ENCODE measurements at places on chromosomes 12 and 14.

DNA sequence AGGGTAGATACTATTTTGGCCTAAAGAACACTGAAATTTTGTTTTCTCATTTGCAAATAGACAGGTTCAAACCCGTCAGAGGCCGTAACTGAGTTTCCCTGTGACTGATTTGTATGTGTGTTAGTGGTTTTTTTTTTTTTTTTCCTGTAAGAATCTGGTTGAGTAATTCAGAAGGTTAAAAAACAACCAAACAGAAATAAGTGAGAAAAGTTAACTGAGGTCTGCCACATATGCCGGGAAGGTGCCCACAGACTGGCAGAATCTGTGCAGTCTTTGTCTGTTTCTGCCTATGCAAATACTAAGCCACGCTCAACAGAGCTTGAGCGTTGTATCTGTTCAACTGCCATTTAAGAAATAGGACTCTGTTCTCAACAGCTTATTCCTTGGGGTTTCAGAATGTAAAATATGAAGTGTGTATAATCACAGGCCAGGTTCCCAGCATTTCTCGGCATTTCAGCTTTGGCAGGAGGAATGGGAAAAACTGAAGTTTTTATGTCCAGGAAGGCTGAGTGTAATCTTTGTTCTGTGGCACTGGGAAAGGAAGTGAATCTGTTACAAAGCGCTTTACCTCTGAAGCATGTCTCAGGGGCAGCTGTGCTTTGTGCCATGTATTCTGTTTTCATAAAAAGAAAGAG, 181.9 kb downstream of the PRKCH start:
- no peak for DNase-seq

- no peak for DNase-seq
Observed at GRCh38 chr14:84288781-84289180, 1241.2 kb upstream of the FLRT2 start.

DNA sequence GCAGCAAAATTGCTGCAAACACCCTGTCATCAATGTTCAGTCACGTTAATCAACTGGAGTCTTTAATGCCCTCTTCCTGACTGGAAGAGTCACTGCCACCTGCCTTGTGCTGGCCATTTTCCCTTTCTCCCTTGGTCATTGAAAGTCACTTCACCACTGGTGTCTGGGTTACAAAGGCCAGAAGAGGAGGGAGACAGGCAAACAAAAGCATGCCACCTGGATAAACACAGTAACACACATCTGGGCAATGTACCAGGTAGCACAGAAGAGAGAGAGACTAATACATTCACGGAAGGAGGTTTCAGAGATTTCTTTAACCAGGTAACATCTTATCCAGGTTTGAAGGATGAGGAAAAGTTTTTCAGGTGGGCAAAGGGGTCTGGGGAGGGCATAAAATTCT, 32.7 kb downstream of the GPHB5 start:
- no peak for DNase-seq

DNA sequence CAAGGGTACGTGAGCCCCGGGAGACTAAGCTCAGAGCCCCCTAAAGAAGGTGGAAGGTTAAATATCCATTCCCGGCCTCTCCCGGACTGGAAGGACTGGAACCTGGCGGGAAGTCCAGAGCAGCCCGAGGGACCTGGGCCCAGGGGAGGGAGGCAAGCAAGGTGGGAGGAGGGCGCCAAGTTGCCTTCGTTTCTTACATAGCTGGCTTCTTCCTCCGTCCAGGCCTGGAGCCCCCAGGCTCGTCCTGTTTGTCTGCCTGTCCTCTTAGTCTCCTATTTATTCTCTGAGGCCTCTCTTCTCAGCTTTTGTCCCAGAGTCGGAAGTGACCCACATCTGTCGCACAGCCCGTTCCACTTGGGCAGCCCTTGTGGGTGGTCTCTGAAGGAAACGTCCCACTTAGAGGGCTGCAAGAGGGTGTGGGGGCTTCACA, 745 bp downstream of the PCK2 start:
- no peak for DNase-seq

GRCh38 chr12:55745361-55746173, 2.6 kb downstream of the GDF11 start:
- DNase-seq: peak; percentile 59

DNA sequence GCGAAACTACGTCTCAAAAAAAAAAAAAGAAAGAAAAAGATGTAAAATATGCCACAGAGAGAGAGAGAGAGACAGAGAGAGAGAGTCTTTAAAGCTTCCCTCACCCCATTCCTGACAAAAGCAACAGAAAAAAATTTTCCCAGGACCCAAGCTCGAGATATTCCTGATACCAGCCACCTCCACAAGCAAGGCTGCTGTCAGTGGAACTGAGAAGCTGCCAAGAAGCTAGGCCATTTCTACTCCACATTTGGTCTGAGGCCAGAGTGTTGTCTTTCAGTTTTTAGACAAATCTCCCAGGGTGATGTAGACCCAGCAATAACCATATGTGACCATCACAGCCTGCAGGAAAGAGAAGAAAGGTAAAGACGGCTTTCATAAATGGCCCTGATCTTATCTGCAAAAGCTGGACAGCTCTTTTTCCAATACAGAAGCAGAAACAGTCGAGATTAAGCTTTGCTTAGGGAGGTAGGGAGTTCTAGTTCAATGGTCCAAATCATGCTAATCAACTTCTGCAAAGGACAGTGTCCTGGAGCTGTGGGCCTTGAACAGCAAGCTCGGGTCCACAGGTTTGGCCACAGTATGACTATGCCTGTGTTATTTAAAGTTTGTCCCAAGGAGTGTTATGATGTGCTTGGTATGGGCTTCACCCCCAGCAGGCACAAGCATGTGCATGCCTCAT, 130.3 kb upstream of the NUDT4 start:
- no peak for DNase-seq

GRCh38 chr14:45253754-45254310, 830 bp upstream of the MIS18BP1 start:
- DNase-seq: no peak

DNA sequence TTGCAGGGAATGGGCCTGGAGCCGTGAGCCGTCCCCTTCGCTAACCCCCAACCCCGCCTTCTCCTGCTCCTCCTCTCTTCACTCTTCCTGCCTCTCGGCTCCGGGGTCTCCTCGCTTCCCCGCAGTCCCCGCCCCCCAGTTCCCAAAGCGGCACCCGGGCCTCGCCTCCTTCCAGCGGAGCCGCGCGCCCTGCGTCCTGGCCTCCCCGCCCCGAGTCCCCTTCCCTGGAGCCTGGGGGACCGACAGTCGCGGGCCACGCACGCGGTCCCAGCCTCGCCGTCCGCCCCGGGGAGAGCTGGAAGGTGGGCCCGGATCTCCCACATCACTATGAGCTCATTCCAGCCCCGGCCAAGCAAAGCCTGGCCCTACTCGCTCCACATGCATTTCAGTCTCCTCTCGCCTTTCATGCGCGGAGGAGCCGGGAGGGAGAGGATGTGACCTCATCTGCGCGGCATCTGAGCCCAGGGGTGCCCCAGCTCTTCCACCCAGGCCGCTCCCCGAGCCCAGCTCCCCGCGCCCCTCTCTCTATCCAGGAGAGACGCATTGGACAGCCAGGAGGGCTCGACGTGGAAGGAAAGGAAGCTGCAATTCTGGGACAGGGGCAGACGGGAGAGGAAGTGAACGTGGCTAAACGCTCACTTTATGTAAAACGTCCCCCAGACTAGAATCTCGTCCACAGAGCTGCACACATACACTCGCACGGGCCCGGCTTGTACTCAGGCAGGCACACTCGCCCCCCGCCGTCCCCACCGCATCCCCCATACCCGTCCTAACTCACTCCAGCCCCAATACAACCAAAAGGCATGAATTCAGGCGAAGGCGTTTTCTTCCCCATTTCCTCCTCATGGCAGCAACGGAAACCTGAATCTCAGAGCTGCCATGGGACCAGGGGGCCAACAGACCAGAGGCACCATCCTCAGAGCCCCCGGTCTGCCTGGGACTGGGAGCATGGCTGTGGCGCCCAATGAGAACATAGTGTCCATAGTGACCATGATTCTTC, 108.7 kb upstream of the CCND2 start:
- no peak for DNase-seq

DNA sequence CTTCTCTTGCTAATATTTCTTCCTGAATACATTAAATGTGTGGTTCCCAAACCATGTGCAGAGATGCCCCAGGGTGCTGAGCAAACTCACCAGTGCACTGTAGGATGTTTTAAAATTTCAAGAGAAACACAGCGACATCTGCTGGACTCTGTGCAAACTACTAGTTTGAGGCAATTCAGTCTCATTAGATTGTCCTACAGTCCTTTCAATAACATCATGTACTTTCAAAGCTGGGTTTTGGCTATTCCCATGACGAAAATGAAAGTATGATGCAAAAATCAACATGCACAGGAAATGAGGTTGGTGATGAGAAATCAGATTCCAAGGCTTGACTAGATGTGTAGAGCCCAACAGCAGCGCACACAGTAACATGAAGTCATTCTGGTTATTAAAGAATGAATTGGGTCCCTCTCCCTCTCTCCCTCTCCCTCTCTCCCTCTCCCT, 66.3 kb downstream of the CLIP1 start:
- DNase-seq: no peak

GRCh38 chr12:103205906-103206305, 248.4 kb downstream of the ASCL1 start:
- no peak for DNase-seq

GRCh38 chr14:53596853-53597525, 359.6 kb downstream of the BMP4 start:
- DNase-seq: no peak

DNA sequence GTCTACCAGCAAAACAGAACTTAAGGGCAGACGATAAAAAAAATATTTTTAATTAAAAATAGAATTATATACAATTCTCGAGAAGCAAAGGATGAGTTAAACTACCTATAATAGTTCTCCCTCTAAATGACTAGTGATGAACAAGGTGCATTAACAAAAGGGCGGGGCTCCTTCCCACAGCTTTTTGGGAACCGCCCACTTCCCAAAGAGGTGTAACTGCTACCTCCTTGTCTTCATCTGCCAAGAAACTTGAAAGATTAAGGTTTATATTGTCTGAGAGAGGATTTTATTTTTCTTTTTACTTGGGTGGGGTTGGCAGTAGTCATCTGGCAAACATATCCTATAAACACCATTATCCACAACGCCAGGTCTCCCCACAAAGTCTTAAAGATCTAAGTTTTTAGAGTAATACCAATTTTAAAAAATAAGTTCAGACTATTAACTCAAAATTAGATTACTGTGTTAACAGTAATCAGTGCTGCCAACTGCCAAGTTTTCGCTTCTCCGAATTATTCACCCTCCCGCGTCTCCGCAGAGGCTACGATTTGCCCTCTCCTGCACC, 938 bp downstream of the RALGAPA1 start:
- DNase-seq: no peak

GRCh38 chr12:89134213-89134770, 218.0 kb downstream of the DUSP6 start:
- DNase-seq: no peak

DNA sequence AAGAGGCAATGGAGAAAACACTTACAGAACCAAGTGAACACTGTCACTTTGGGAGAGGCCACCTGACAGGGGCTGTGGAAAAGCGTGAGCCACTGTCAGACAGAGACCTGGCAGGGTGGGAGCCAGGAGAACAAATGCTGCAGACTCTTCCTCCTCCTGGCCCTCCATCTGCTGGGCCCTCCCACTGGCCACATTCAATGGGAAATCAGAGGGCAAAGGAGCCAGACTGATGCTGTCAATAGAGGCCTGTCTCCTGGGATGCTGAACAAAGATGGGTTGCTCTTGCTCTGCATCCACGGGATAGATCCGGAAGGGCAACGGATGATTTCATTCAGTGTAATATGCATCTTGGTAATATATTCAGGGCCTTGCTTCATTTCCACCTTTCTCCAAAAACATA, 44.9 kb upstream of the BCAT1 start:
- no peak for DNase-seq

- no peak for DNase-seq
Observed at GRCh38 chr14:78316786-78317185, 146.6 kb downstream of the NRXN3 start.

DNA sequence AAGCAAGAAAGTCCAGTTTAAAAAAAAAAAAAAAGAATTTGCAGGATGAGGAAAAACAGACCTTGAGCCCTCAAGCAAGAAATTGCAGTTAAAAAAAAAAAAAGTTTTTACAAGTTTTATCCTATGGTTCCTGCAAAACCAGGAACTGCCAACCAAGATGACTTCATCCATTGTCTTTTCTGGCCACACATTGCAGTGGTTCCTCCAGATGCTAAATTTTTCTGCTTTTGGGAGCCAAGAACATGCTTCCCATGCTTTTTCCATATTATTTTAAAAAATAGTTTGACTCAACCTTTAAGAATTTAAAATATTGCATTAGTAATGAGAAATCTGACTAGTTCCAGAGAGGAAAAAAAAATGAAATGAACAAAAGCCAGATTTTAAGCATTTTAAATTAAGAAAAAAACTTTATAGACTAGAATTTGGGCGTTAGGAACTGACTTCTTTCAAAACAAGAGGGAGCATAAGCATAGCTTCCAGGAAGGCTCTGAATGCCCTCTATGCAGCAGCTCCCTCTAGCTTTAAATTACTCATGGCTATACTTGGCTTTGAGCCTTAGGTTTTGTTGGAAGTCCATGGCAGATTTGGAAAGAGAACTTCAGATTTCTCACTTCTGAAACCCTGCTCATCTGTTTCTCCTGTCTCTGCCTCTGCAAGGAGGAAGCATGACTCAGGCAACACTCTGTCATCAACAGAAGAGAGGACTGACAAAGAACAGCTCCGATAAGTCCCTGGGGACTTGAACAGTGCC, 124.5 kb downstream of the GPR65 start:
- DNase-seq: no peak

- no peak for DNase-seq
Observed at GRCh38 chr14:76499399-76499798, 123.5 kb downstream of the ESRRB start.

DNA sequence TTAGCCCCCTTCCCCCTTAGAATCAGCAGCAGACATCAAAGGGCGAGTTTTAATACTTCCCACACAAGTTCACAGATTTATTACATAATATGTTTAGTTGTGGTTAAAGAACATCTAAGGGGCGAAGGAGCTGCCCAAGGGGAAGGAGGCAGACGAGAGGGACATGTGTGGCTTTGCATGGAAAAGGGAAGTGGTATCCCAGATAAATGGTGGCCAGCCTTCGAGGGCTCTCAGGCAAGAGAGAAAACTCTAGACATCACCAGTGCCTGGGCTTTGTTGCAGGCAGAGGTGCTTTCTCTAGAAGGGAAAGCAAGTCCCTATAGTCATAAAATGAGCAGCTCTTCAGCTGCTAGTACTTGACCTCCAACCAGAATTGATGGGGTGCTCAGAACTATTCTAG, 121.2 kb downstream of the CACNA1C start:
- no peak for DNase-seq

GRCh38 chr14:100610511-100611217, 23.4 kb upstream of the BEGAIN start:
- no peak for DNase-seq

All from NCI-H187 treated with DMSO at 0.1 percent for 48 hours (cell line).